Esophagus squamous epithelium (tissue), 5 donors: ENCODE measurements at places on chromosomes 1 and 21. TPM values are rescaled to one million over a fixed set of nuclear protein-coding genes. Genes with fewer than 3 reads are reported as not detected.

GRCh38 chr21:36909901-36910561 is 56.4 kb downstream of the HLCS start:
- no peak for DNase-seq
- H3K36me3 ChIP-seq = no peaks in the 10 kb centered on the region
- H3K4me3 ChIP-seq = no peak overlapping the region
- no peaks in the 10 kb centered on the region for H3K27me3 ChIP-seq
- H3K27ac ChIP-seq = peak overlapping the region; percentile 61
- no peaks in the 10 kb centered on the region for H3K4me1 ChIP-seq

DNA sequence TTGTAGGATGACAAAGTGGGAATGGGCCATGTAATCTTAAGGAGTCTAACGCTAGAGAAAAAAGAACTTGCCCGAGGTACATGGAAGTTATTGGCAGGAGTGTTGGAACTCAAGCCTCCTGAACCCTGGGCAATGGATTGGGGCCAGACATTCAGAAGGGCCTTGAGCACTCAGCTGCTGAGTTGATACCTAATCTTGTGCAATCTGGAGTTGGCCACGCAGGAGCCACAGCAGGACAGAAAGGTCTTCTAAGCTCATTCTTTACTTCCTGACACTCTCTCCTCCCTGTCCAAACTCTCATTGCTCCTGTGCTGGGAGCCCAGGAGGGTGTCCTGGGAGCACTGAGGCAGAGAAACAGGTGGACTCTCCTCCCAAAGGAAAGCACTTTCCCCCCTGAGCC is 25.1 kb upstream of the CSF1 start:
- no peak overlapping the region for H3K4me3 ChIP-seq
- no peaks in the 10 kb centered on the region for H3K36me3 ChIP-seq
- H3K27me3 ChIP-seq = no peaks in the 10 kb centered on the region
- H3K4me1 ChIP-seq = peaks cover 31% of the 10 kb centered on the region
- DNase-seq = no peak

GRCh38 chr21:35852820-35853219 is 207.5 kb downstream of the SETD4 start:
- H3K4me3 ChIP-seq = no peak overlapping the region
- no peaks in the 10 kb centered on the region for H3K27me3 ChIP-seq
- peaks cover 7% of the 10 kb centered on the region for H3K4me1 ChIP-seq
- no peak for DNase-seq
- no peaks in the 10 kb centered on the region for H3K36me3 ChIP-seq
- no peak overlapping the region for H3K27ac ChIP-seq

DNA sequence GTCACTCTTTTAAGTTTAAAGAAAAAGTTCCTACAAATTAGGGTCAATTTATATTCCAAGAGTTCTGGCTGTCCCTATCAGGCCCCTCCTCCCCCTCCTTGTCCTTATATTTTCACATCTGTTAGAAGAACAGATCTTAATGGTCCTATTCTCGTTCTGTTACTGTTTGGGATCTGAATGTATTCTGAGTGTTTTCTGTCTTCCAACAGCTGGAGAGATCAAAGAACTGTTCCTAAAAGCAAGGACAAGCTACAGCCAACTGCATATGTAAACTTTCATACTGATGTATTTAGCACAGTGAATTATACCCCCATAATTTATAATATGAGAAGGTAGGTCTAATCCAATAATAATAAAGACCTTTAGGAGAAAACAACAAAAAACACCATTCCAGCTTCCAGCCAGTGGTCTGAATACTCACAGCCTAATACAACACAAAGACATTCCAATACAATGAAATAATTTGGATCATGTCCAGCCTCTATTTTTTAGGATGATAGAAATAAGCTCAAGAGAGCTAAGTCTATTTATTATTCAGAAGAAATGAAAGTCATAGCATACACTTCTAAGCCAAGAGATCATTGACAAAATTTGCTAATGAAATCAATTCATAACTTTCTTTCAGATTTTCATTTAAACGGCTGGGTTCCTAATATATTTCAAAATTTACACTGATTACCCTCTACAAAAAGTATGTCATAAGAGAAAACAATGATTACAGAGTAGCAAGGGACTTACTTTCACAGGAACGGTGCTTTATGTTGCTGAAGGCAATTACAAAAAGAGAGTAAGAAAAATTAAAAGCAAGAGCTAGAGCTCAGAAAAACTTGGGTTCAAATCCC is 25.3 kb downstream of the WLS start:
- no peaks in the 10 kb centered on the region for H3K36me3 ChIP-seq
- peak overlapping the region; percentile 39 for H3K27ac ChIP-seq
- H3K4me3 ChIP-seq = no peak overlapping the region
- no peaks in the 10 kb centered on the region for H3K4me1 ChIP-seq

GRCh38 chr1:223231581-223231980 is 88.5 kb upstream of the TLR5 start:
- DNase-seq = no peak
- peaks cover 16% of the 10 kb centered on the region for H3K4me1 ChIP-seq
- H3K36me3 ChIP-seq = no peaks in the 10 kb centered on the region

DNA sequence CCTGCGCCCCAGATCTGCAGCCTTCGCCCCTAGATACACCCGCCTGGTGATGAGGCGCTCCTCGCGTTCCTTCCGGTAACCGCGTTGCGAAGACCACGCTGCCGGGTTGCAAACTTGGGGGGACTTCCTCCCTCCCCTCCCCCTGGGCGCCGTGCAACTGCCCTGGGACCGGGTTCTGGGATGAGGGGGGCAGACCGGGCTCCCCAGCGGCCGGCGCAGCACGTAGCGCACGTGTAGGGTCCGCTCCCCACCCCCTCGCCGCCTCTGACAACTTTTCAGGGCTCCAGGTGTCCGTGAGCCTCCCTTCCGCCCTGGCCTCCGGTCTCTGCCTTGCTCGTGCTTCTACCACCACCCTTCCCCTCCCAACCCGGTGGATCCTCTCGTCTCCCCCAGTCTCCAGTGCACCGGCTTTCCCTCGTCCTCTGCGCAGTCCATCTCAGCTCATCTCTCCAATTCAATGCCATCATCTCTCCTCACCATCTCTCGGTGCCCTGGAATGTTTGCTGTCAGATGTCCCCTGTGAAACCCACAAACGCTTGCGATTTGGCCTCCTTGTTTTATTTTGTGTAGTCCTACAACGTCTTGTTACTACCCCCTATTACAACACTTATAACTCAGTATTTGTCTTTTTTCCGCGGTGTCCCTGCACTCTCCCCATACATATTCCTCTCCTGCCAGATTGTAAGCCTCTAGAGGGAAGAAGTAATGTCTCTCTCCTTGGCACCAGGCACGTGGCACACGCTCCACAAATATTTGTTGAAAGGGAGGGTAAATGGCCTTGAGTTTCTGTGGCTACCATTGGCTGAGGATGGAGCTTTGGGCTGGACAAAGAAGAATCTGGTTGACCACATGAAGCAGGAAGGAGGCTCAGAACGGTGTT is 782 bp downstream of the PCAT6 start:
- no peaks in the 10 kb centered on the region for H3K27me3 ChIP-seq
- H3K36me3 ChIP-seq = no peaks in the 10 kb centered on the region
- peaks cover 16% of the 10 kb centered on the region for H3K4me1 ChIP-seq
- DNase-seq = no peak
- H3K27ac ChIP-seq = peak overlapping the region; percentile 92

DNA sequence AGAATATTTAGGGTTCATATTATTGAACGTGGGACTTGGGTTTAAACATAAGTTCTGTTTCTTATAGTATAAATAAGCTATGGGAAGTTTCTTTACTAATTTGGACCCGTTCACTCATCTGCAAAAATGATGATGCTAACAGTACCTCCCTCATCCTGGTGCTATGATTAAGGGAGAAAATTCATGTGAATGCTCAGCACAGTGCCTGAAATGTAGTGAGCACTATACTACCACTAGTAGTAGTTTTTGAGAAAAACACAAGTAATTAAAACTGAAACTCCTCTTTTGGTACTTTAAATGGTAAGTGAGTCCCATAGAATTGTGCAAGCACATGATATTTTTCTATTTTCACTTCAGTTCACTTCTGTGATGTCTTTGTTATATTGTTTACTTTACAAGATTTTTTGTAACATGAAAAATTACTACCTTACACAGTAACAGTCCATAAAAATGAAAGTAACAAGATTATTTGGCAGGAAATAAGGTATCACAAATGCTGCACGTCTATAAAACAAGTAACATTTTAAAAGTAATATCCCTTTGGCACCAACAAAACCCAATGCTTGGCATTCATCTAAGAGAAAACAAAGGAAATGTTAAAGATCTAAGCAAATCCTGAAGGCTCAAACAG is 11.3 kb upstream of the PTPRC start:
- no peaks in the 10 kb centered on the region for H3K4me1 ChIP-seq
- H3K27ac ChIP-seq = no peak overlapping the region
- H3K27me3 ChIP-seq = no peaks in the 10 kb centered on the region
- H3K4me3 ChIP-seq = no peak overlapping the region

GRCh38 chr1:187051618-187052232 is 223.0 kb downstream of the PLA2G4A start:
- H3K4me1 ChIP-seq = no peaks in the 10 kb centered on the region
- H3K27ac ChIP-seq = no peak overlapping the region
- DNase-seq = no peak

GRCh38 chr21:45294509-45295291 is 7.0 kb upstream of the POFUT2 start:
- no peaks in the 10 kb centered on the region for H3K36me3 ChIP-seq
- H3K4me1 ChIP-seq = peaks cover 20% of the 10 kb centered on the region
- DNase-seq = no peak
- H3K4me3 ChIP-seq = peak overlapping the region; percentile 10
- peak overlapping the region; percentile 92 for H3K27ac ChIP-seq

DNA sequence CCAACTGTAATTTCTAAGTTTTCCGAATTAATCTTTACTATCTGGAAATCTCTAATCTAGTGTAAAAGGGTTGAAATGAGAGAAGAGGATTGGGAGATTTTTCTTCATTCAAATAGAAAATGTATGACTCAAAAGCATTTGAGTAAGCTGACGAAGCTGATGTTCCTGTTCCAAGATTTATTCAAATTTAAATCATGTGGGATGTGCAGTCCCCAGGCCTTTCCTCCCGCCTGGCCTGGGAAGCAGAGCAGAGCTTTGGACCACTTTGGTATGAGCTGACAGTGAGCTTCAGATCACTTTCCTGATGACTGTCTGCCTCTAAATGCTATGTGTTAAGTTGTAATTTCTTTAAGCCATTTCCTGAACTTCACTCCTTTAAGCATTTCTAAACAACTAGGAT is 192.0 kb downstream of the DHRS3 start:
- no peaks in the 10 kb centered on the region for H3K36me3 ChIP-seq
- DNase-seq = no peak
- H3K4me1 ChIP-seq = no peaks in the 10 kb centered on the region
- H3K4me3 ChIP-seq = no peak overlapping the region

DNA sequence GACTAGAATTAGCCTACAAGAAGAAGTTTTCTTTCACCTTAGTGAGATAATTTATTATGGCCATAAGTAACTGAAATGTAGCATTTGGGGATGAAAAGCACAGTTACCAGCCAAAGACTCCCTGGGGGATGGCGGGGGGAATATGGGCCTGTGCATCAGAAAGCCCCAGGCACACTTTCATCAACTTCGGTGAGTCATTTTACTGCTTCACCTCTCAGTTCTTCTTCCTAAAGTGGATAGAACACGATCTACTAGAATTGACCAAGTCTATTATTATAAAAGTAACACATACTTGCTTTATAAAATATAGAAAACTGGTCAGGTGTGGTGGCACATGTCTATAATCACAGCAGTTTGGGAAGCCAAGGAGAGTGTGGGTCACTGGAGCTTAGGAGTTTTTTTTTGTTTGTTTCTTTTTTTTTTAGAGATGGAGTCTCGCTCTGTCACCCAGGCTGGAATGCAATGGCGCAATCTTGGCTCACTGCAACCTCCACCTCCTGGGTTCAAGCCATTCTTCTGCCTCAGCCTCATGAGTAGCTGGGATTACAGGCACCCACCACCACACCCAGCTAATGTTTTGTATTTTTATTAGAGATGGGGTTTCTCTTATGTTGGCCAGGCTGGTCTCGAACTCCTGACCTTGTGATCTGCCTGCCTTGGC is 141.8 kb downstream of the ZZZ3 start:
- H3K27ac ChIP-seq = no peak overlapping the region
- no peaks in the 10 kb centered on the region for H3K36me3 ChIP-seq
- no peak for DNase-seq
- no peaks in the 10 kb centered on the region for H3K4me1 ChIP-seq
- H3K4me3 ChIP-seq = no peak overlapping the region

GRCh38 chr1:33298623-33299277 is 22.1 kb downstream of the A3GALT2 start:
- no peak overlapping the region for H3K4me3 ChIP-seq
- H3K36me3 ChIP-seq = peaks cover 69% of the 10 kb centered on the region
- no peaks in the 10 kb centered on the region for H3K4me1 ChIP-seq
- no peak for DNase-seq

GRCh38 chr1:176919386-176920378 is 244.8 kb downstream of the ASTN1 start:
- H3K27me3 ChIP-seq = no peaks in the 10 kb centered on the region
- no peaks in the 10 kb centered on the region for H3K36me3 ChIP-seq
- no peak overlapping the region for H3K27ac ChIP-seq
- no peak overlapping the region for H3K4me3 ChIP-seq

The FCRLA gene
- not detected for total RNA-seq

The LEMD1 gene
- not detected for total RNA-seq

The CSDE1 gene
- total RNA-seq = 612 TPM

The RSPH1 gene
- 0.19 TPM for total RNA-seq

The FHAD1 gene
- not detected for total RNA-seq
